Activated T-helper 1 cell treated with anti-CD3 and anti-CD28 coated beads, Interleukin-12 subunit alpha, Interleukin-12 subunit beta, Interleukin-2, Interleukin-4 antibody, amounts not matched to agents 30 ng/mL and 10 ng/mL and 1 ng/mL, durations not matched to agents 14 hours and 24 hours and 36 hours (primary cell): ENCODE measurements at places on chromosomes 3 and 15. TPM values are rescaled to one million over a fixed set of nuclear protein-coding genes. Genes with fewer than 3 reads are reported as not detected.

DNA sequence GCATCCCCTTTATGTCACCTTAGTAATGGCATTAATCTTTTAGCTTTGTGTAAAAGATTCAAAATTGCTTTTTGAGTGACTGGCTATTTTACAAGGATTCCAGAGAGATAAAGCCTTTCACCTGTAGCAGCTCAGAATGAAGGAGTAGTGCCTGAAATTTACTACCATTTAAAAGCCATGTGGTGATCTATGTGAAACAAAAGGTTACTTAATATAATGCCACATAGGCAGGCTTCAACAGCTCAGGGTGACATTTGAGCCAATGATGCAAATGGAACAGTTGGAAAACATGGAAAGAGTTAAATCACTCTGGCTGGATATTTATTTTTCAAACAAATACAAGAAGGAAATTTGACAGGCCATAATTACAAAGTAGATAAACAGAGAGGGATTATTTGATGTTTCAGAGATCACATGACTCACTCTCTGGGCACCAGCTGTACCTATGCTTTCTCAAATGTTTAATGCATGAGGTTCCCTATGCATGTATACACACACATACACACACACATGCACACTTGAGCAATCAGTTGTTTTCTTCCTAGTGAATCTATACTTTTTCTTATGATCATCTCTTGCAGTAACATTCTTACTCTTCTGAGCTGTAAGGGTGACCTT, 171.5 kb downstream of the ZMAT3 start:
- no peaks in the 10 kb centered on the region for H3K27me3 ChIP-seq
- no peak overlapping the region for H3K4me3 ChIP-seq
- no peak overlapping the region for H3K27ac ChIP-seq

DNA sequence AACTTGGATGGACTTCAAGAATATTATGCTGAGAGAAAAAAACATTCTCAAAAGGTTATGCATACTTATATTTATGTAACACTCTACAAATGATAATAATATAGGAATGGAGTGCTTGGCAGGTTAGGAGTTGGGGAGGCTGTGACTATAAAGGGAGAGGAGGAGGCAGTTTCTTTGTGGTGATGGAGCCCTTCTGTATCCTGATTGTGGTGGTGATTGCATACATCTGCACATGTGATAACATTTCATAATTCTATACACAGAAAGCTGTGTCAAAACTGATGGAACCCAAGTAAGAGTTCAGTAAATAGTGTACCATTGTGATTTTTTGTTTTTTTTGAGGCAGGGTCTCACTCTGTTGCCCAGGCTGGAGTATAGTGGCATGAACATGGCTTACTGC, 31.7 kb upstream of the FAM3D start:
- peaks cover 27% of the 10 kb centered on the region for H3K4me1 ChIP-seq
- H3K27me3 ChIP-seq, result peaks cover 6% of the 10 kb centered on the region
- H3K4me3 ChIP-seq, result no peak overlapping the region
- no peak for DNase-seq

DNA sequence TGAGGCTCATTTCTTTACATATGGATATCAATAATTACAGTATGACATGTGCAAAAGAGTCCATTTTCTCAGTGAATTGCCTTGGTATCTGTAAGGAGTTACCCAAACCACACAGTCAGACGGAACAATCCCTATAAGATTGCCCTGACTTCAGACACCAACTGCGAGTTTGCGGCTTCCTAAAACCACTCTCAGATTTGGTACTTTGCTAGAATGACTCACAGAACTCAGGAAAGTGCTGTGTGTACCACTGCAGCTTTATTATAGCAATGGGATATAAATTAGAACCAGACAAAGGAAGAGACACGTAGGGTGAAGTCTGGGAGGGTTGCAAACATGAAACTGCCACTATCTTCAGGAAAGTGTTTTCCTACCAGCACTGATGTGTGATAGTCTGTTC, 45.8 kb upstream of the ATP13A3 start:
- H3K4me1 ChIP-seq, result no peaks in the 10 kb centered on the region
- no peaks in the 10 kb centered on the region for H3K36me3 ChIP-seq
- H3K27ac ChIP-seq, result no peak overlapping the region
- DNase-seq, result no peak
- H3K27me3 ChIP-seq, result peaks cover 12% of the 10 kb centered on the region
- H3K4me3 ChIP-seq, result no peak overlapping the region

- DNase-seq, result no peak
- no peak overlapping the region for H3K27ac ChIP-seq
- H3K4me1 ChIP-seq, result peaks cover 24% of the 10 kb centered on the region
- H3K36me3 ChIP-seq, result no peaks in the 10 kb centered on the region
These were observed 129.1 kb upstream of the MEF2A start for GRCh38 chr15:99436542-99437314.

DNA sequence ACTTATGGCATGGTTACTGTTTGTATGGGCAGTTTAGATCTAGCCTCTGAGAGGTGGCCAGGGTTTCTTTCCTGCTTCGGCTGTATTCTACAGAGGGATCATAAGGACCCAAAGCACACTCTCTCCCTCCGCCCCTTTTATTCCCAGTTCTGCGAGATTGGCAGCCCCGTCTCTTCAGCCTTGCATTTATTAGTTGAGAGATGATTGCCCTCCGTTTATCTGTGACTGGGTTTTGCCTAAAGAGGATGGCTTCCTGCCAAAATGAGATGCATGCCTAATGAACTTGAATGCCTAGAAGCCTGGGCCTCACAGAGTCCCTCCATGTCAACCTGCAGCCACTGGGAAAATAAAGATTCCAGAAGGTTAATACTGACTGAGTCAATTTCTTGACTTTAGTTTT, 97.1 kb upstream of the CHL1 start:
- no peak overlapping the region for H3K4me3 ChIP-seq
- DNase-seq, result no peak
- no peaks in the 10 kb centered on the region for H3K4me1 ChIP-seq

DNA sequence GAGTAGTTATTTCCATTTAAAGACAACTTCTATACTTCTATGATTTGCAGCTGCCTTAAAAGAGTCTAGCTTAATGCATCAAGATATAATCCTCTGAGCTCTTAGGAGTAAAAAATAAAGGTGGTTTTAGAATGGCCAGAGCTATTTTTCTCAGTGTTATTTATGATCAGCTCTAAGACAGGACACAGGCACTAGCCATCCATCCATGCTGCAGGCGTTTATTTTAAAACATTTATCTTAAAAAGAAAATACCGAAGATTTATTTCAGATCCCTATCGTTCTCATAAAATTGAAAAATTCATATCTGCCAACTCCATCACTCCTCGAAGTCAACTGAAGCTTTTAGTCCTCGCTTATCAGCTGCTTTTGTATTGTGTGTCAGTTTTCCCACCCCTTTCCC, 243.5 kb downstream of the CLSTN2 start:
- H3K27me3 ChIP-seq, result no peaks in the 10 kb centered on the region
- no peak overlapping the region for H3K4me3 ChIP-seq
- H3K36me3 ChIP-seq, result no peaks in the 10 kb centered on the region
- no peaks in the 10 kb centered on the region for H3K4me1 ChIP-seq
- no peak overlapping the region for H3K27ac ChIP-seq

Gene EBLN2
- total RNA-seq, result 8.4 and 9.6 TPM in 2 replicates

- peaks cover 4% of the 10 kb centered on the region for H3K27me3 ChIP-seq
- H3K4me1 ChIP-seq, result peaks cover 79% of the 10 kb centered on the region
- DNase-seq, result peak; percentile 28
- H3K36me3 ChIP-seq, result peaks cover 12% of the 10 kb centered on the region
- peak overlapping the region; percentile 94 for H3K4me3 ChIP-seq
- H3K27ac ChIP-seq, result peak overlapping the region; percentile 95
These were observed 686 bp downstream of the VPS8 start for GRCh38 chr3:184812662-184813042.

- H3K36me3 ChIP-seq, result peaks cover 85% of the 10 kb centered on the region
- H3K27ac ChIP-seq, result peak overlapping the region; percentile 72
- no peak for DNase-seq
- H3K4me1 ChIP-seq, result peaks cover 91% of the 10 kb centered on the region
These were observed 72.6 kb downstream of the TGFBR2 start for GRCh38 chr3:30679045-30679444.

DNA sequence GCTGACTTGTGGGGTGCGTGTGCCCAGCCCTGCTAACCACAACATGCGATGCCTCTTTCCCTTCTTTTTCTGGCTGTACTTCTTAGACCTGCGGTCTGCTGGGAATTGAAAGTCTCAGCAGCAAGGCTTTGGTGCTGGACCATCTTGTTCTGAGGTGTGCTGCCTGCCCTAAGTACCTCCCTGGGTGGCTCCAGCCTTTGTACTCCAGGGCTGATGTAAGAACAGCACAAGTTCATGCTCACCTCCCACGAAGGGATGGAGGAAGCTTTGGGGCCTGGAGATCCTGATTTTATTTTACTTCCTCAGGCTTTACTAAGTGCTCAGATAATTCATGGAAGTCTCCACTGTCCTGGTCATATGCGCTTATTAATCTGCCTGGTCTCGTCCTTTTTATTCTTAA, 28.9 kb downstream of the FAM43A start:
- no peak overlapping the region for H3K4me3 ChIP-seq
- DNase-seq, result no peak
- no peaks in the 10 kb centered on the region for H3K4me1 ChIP-seq
- H3K27ac ChIP-seq, result no peak overlapping the region
- H3K36me3 ChIP-seq, result no peaks in the 10 kb centered on the region

DNA sequence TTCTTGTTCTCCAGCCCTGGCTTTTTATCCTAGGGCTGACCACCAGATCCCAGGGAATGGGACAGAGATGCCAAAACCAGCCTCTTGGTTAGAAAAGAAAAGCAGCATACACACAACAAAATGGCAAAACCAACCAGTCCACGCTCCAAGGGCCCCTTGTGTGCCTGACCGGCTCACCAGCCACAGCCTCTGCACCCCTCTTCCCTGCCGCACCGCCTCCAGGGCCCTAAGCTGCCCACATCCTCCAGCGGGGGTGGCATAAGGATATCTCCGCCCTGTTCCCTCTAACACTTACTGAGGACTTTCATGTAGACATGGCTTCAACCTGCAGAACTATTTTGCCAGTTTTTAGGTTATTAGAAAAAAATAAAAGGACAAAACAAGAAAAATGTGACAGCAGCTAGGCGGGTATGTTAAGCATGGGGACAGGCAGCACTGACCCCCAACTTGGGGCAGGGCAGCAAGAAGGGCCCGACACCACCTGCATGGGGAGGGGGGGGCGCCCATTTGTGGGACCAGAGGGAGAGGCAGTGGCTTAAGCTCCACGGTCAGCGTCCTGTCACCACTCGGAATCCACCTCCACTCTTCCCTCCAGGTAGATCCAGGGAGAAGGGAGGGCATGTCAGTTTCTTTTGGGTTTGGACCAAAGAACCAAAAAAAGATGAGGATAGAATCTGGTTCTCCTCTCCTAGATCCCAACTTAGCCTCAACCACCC, 49.1 kb downstream of the DHX30 start:
- H3K27ac ChIP-seq, result no peak overlapping the region
- no peak for DNase-seq

Gene RHCG
- not detected in 2 replicates for total RNA-seq

Gene ANKUB1
- total RNA-seq, result not detected in 2 replicates

DNA sequence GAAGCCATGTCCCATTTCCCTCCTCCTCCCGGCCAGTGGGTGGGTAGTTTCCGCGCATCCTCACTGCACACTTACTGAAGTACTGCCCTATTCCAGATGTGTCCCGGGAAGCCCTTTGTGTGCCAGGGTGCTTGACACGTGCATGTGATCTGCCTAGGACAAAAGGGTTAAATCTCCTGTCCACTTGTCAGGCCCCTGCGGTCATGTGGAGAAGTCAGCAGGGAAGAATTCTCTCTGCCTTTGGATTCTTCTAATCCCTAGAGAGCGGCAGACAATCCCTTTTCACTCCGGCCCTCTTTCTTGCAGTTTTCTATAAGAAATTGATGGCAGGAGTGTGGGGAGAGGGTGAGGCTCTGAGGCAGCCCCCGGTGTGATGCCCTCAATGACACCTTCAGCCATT, 19.8 kb downstream of the ST8SIA2 start:
- peaks cover 8% of the 10 kb centered on the region for H3K27me3 ChIP-seq
- H3K4me1 ChIP-seq, result no peaks in the 10 kb centered on the region
- no peak for DNase-seq
- H3K4me3 ChIP-seq, result no peak overlapping the region
- no peak overlapping the region for H3K27ac ChIP-seq

DNA sequence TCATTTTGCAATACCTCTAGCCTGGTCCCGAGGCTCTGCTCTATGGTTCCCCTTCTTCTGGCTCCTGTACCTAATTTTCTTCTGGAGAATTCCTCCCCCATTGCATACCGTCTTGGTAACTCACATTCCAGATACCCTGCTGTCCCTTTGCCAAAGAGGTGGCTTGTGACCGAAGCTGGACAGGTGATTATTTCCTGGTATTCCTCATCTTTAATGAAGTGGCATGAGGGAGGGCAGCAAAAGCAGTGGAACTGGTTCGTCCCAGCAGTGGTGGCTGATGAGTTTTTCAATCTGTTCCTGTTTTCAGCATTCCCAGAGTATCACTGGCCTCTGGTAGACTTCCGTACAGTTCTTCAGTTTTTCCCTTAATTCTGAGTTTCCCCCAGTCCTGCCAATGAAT, 186.2 kb upstream of the CADPS start:
- H3K4me3 ChIP-seq, result no peak overlapping the region
- no peaks in the 10 kb centered on the region for H3K4me1 ChIP-seq

DNA sequence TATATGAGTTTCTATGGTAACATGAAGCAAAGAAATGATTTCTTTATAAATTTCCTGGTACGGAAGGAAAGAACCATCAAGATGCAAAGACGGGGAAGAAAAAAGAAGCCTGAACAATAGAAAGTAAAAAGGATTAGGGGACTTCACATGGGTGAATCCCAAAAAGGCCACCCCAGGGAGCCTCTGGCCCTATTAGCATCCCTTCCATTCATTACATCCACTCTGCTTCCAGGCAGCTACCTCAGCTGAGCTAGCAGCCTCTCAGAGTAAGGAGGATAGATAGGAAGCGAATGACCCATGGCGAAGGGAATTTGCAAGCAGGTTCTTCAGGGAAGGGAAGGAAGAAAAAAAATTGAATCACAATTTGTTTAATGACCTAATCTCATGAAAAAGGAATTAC, 81.6 kb downstream of the GABRB3 start:
- H3K27me3 ChIP-seq, result no peaks in the 10 kb centered on the region
- H3K27ac ChIP-seq, result no peak overlapping the region
- DNase-seq, result no peak
- no peak overlapping the region for H3K4me3 ChIP-seq
- no peaks in the 10 kb centered on the region for H3K36me3 ChIP-seq
- no peaks in the 10 kb centered on the region for H3K4me1 ChIP-seq

DNA sequence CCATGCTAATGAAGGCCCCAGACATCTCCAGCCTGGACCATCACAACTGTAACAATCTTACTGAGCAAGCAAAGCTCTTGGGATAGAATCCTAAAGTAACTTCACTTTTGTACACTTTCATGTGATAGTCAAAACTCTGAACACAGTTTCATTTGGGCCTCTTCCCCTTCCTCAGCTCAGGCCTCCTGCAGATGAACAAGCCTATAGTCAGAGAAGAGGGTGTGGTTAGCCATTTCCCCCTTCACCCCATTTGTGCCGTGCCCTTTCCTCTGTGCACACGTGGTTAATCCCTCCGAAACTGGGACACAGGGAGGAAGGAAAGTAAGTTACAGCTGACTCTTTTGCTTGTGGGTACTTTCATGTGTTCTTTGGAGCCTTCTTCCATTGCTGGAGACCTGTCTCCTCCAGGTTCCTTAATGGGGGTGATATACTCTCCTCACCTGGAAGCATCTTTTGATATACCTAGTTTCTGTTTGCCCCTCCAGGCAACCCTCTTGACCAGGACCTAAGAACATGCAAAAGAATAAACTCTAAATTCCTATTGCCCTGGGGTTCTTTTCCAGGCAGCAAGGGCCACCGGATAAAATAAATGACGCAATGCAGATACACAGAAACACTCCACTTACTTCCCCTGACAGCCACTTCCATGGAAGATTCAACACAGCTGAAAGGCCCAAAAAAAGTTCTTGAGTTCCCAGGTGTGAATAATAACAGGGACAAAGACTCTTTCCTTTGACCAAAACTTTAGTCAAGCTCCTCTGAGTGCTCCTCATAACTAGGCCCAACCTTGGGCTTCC, 29.6 kb upstream of the CSTA start:
- H3K27ac ChIP-seq, result no peak overlapping the region
- DNase-seq, result no peak

Gene CEMIP
- total RNA-seq, result 0.03 and 0.05 TPM in 2 replicates

Gene CPOX
- total RNA-seq, result 42.2 and 47.4 TPM in 2 replicates
